ENCODE measurements at places on chromosomes 3 and 15.

DNA sequence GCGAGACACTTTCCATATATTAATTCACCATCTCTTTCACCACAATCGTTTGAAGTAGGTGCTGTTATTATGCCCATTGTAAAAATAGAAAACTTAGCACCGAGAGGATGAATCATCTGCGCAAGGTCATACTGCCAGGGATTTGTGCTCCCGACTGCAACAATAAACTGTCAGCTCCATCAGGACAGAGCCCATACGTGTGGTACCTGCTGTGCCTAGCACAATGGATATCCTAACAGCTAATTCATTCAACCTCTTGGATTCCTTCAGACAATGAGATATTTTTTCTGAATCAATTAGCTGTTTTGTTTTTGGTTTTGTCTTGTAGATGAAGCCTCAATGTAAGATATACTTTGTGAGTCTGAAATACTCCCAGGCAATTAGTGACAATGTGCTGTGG lies 32.3 kb upstream of the PROK2 start:
- DNase-seq = no peak

DNA sequence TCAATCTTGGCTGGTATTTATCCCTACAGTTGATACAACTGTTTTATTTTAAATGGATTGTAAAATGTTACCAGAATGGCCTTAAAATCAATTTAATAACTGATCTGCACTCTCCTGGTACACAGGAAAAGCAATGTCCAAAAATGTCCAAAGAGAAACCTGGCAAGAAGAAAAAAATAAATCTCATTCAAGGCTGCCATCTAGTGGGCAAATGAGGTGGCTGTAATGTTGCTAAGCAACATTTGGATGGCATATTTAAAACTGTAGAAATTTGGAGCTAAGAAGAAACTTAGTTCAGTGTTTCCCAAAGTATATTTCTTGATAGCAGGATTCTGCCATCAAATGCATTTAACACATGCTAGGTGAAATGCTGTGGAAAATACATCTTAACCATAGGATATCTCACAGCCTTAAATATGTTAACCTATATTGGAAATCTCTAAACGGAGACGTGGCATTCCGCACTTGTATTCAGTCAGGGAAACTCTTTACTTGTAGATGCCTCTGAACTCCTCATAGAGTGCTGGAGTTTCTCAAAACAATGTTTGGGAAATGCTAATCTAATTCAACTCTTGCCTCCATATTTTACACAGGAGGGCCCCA lies 216.8 kb downstream of the ERC2 start:
- DNase-seq = no peak

DNA sequence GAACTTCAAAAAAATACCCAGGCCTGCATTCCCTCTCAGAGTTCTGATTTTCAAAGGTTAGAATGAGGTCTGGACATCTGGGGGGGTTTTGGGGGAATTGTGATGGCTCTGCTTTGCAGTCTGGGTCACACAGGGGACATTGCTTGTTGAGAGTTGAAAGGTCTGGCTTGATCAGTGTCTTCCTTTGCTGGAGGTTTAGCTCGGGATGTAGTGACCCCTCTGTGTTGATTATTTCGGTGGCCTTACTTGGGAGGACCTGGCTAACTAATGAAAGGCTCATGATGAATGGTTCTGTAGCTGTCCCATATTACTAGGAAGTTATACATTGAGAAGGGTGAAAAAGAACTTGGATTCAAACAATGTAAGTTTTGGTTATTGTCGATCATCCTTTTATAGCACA lies 23.7 kb downstream of the TPM1 start:
- DNase-seq = no peak

DNA sequence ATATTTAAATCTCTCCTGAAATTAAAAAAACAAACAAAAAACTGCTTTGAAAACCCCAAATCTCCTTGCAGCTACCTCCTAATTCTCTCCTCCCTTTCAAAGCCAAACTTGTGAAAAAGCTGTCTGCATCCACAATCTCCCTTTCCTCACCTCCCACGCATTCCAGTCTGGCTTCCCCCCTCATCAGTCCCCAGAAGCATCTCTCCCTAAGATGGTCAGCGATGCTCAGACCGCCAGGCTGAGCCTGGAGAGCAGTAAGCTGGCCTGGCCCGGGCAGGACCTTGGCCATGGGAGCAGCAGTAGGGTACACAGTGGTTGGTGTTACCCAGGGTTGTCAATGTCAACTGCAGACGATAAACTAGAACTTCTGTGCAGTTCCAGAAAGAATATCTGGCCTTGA lies 32.9 kb upstream of the BLM start:
- no peak for DNase-seq

DNA sequence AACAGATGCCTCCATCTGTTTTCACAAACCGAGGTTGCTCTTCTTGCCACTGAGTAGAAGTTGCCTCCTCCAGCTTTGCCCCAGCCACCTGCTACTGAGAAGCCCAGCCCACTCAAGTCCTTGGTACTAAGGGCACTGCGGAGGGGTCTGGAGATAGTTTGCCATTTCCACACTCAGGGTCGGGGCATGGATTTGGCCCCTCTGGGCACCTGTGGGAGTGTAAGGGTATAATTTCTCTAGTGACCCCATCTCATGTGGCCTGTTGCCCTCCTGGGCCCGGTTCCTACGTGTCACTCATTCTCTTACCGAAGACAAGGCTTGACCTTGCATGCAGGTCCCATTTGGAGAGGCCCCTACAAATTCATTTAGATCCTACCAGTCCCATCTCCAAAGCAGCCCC lies 79.0 kb downstream of the THSD4 start:
- no peak for DNase-seq

DNA sequence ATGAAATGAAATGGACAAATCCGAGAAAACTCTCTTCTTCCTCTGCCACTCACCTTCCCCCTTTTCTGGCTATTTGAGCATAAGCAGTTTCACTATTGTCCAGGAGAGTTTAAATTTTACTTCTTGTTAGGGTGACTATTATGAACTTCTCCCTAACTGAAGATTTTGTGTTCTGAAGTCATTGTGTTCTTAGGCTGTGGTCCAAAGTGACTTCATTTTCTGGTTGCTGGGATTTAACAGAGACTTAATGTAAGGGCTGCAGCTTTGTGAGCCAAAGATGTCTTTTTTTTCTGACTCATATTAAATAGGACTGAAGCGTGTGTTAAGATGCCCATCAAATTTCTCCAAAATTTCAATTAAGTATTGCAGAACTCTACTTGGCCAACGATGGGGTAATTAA lies 46.5 kb upstream of the FSTL1 start:
- DNase-seq = no peak

DNA sequence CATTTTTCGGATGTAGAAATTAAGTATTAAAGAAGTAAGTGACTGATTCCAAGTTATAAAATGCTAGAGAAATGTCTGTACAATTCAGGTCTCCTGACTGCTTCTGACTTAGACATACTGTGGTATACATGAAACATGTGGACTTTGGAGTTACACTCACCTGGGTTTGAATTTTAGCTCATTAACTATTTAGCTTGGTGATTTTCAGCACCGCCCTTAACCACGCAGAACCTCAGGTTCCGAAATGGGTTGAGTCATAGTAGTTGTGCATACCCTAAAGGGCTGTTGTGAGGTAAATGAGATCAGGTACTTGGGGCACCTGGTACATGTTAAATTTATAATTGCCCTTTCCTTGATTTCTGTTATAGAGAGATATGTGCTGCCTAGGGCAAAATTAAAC lies 32.9 kb upstream of the UTS2B start:
- no peak for DNase-seq

DNA sequence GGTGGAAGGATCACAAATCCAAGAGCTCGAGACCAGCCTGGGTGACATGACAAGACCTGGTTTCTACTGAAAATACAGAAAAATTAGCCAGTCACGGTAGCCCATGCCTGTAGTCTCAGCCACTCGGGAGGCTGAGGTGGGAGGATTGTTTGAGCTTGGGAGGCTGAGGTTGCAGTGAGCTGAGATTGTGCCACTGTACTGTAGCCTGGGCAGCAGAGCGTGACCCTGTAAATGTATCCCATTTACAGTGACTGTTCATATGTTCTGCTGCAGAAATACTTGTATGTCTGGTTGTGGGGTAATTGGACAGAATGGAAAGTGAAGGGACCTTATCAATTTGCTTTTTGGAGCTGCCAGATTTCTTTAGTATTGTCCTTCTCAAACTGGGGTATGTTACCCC lies 24.9 kb downstream of the ATG7 start:
- no peak for DNase-seq

GRCh38 chr3:133119176-133119575 lies 81.0 kb downstream of the TMEM108 start:
- DNase-seq = no peak

DNA sequence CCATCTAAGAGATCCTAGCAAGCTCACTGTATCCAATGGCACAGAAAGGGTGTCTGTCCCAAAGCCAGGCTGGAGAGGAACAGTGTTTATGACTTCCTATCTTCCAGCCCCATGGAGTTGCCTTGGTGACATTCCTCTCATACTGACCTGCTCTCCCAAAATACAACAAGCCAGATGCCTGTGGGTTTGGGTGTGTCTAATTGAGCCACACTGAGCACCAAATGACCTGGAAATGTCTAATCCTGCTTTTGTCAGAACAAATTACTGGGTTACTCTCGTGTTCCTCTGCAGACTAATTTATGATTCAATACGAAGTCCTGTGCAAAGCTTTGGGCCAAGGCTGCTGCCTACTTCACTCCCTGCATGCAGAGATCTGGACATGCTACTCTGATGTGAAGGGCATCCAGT lies 98.1 kb upstream of the STRIT1 start:
- DNase-seq = no peak

DNA sequence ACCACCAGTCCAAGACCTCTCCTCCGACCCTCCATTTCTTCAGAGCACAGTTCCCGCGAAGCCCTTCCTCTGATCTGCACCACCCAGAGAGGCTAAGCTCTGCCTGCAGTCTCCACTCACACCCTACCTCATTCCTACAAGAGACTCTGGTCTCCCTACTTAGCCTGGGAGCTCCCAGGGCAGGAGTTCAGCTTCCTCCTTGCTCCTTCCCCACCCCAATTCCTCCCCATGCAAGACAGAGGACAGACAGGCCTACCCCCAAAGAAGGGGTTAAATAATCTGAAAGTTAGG lies 12.6 kb upstream of the VIPR1 start:
- DNase-seq = no peak

GRCh38 chr3:45776611-45777010 lies 19.7 kb downstream of the SLC6A20 start:
- no peak for DNase-seq

DNA sequence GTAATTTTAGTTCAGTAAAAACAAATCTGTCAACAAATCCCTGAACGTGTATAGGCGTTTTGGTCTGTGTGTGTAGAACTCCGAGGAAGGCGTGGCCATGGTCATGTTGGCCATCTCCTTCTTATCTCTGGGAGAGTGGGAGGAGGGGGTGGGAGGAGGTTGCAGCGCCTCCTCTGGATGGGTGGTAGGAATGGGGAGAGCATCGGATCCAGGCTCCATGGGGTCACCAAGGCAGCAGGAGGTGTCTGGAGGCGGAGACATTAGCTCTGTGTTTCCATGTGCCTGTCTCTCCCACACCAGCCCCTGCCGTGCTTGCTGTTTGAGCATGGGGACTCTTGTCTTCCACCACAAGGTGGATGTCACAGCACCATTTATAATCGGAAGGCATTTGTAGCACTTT lies 34.5 kb upstream of the TRPM1 start:
- no peak for DNase-seq

Measured in T-helper 2 cell (primary cell).